ENCODE measurements at places on chromosomes 11 and 22.

- no peak for DNase-seq
Observed at GRCh38 chr22:26804911-26805539, 147.6 kb downstream of the MIAT start.

DNA sequence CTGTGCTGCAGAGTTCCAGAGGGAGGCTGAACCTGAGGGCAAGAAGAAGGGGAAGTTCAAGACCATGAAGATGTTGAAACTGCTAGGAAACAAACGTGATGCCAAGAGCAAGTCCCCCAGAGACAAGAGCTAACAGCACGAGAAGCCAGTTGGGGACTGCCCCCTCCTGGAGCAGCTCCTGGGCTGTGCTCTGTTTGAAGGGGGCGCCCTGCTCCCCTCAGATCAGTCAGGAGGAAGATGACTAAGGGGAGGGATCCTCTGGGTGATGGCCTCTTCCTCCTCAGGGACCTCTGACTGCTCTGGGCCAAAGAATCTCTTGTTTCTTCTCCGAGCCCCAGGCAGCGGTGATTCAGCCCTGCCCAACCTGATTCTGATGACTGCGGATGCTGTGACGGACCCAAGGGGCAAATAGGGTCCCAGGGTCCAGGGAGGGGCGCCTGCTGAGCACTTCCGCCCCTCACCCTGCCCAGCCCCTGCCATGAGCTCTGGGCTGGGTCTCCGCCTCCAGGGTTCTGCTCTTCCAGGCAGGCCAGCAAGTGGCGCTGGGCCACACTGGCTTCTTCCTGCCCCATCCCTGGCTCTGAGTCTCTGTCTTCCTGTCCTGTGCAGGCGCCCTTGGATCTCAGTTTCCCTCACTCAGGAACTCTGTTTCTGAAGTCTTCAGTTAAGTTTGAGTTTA lies 12.6 kb downstream of the C22orf23 start:
- peak; percentile 13 for DNase-seq

- DNase-seq: no peak
Observed at GRCh38 chr11:68988491-68988890, 7.7 kb upstream of the MRGPRD start.

DNA sequence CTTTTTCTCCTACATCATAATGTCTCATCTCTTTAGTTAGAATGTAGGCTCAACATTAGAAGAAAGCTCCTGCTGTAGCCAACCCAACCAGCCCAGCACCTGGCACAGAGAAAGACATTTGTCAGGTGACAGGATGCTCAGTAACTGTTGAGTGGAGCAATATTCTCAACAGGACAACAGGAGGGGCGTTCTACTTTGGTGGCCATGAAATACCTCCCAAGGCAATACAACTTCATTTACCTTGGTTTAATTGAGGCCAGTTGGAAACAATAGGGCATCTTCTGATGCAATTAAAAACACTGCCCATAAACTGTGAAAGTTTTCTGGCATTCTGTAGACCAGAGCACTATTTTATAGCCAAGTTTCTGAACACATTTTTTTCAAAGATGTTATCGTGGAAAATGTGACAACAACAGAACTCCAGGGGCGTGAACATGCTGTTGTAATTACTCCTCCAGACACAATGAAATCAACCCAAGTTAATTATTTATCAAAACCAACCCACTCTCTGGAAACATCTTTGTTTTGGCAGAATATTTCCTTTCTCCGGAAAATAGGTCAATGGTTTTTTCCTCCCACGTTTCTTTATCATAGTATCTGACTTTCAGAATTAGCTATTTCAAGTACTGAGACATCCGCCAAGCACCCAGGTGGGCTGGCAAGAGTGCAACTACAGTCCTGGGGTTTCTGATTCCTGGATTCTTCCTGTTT lies 538.1 kb downstream of the SOX6 start:
- no peak for DNase-seq

DNA sequence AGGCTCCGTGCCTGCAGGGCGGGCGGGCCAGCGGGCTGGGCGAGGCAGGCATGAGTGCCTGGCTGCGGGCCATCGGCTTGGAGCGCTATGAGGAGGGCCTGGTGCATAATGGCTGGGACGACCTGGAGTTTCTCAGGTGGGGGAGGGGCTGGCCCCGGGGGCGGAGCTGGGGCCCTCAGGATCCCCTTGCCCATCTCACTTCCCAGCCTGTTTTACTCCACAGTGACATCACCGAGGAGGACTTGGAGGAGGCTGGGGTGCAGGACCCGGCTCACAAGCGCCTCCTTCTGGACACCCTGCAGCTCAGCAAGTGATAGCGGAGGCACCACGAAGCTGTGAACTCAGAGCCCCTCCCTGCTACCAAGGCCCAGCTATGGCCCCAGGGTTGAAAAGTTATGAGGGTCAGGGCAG lies 5.9 kb downstream of the PHOX2A start:
- DNase-seq: peak; percentile 80

- DNase-seq: peak; percentile 47
Observed at GRCh38 chr11:70397336-70397982, 870 bp upstream of the CTTN start.

GRCh38 chr22:20431511-20432192 lies 6.0 kb downstream of the SCARF2 start:
- DNase-seq: no peak

- peak; percentile 70 for DNase-seq
Observed at GRCh38 chr11:35100013-35100383, 39.0 kb upstream of the CD44 start.

- no peak for DNase-seq
Observed at GRCh38 chr11:120211522-120212258, 858 bp downstream of the OAF start.

DNA sequence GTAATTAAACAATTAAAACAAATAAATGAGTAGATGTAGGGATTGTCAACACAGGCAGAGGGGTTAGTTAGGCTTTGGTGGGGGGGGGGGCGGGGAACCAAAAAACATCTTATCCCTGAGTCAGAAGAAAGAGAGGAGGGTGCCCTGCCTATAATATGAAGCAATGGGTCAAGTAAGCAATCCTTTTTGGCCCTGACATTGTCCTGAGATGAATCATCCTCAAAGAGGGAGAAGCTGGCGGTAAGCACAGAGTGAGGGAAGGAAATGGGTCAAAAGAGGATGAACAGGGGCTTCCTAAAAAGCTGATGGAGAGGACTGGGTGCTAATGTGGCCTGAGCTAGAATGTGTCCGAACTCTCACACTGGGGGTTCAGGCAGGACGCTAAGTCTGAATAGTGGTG lies 4.7 kb downstream of the OLFML1 start:
- peak; percentile 62 for DNase-seq

DNA sequence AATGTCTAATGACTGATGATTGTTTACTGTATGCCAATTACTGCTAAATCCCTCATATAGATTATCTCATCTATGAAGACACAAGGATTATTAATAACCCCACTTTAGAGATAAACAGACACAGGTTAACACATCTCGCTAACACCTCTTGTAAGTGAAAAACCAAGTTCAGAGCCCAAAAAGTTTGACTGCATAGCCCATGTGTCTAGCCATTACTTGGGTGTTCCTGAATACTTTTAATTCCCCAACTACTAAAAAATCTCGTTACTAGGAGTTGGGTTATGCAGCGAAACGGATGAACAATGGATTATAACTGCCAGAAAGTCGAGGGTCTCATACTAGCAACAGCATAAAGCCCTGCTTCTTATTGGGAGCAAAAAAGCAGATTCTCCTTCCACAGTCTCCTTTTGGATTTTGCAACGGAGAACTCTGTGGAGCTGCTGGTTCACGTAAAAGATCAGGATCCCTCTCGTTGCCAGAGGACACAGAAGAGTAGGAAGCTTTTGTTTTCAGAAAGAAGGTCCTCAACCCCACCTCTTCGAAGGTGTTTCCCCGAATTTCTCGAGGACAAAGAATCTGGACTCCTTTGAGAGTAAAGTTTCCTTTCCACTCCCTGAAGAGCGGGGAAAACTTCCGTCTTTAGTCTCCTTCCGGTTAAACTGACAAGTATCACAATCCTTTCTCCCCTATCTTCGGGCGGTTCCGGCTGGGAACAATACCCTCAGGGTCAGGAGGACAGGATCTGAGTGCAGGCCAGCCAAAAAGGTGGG lies 979 bp downstream of the ZBED5 start:
- DNase-seq: peak; percentile 32

- DNase-seq: no peak
Observed at GRCh38 chr22:26462051-26462450, 21.5 kb downstream of the HPS4 start.

DNA sequence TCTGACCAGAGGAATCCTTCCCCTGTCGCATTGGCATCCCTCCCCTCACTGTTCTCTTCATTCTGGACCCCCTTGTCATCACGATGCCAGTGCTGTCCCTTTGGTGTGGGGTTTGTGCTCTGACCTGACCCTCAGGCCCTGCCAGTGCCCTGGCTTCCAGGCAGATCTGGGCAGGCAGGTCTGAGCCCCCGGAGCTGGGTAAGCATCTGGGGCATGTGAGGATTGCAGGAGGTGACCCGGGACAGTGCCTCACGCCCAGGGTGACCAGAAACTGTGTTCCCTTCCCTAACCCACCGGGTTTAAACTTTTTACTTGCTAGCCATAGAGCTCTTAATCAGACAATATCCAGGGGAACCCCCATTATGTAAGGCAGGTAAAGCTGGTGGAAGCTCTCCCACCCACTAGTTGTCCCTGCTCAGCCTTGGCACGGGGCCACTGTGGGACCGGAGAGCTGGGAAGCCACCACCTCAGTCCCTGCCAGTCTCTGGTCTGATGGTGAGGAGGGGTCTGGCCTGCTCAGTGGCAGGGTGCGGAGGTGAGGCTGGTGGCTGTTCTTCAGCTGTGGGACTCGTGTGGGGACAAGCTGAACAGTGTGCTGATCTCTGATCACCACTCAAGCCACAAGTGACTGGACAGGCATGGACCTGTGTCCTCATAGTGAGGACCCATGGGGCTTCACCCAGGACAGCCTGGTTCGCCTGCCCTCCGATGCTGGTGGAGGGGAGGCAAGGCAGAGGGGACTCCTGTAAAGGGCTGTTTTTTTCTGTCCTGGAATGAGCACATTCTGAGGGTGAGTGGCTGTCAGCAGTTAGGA lies 38.0 kb downstream of the BCR start:
- no peak for DNase-seq

GRCh38 chr11:60078745-60079144 lies 9.7 kb upstream of the MS4A2 start:
- no peak for DNase-seq

GRCh38 chr11:121741761-121742361 lies 289.1 kb upstream of the SORL1-AS1 start:
- DNase-seq: peak; percentile 64

DNA sequence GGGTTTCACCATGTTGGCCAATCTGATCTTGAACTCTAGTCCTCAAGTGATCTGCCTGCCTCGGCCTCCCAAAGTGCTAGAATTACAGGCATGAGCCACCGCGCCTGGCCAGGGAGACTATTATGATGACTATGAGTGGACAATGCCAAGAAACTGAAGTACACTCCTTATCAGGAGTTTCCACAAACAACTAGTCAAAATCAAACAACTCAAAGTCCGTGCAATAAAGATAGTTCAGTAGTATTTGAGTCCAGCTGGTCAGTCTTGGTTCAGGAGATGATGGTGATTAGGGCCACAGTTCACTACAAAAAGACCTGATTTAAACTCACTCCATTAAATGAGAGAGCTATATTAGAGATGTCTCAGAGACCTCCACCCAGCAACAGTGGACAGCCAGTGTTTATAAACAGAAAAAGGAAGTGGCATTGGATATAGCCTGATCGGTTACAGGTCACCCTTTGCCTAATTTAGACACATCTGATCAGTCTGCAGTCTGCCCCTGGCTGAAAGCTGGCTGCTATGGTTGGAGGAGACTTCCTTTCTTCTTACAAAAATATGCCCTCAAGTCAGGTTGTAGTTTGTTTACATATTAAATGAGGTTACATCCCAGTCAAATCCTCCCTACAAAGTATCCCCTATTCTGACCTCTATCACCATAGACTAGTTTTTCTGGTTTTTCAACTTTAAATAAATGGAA lies 17.0 kb downstream of the CD3E start:
- DNase-seq: no peak

DNA sequence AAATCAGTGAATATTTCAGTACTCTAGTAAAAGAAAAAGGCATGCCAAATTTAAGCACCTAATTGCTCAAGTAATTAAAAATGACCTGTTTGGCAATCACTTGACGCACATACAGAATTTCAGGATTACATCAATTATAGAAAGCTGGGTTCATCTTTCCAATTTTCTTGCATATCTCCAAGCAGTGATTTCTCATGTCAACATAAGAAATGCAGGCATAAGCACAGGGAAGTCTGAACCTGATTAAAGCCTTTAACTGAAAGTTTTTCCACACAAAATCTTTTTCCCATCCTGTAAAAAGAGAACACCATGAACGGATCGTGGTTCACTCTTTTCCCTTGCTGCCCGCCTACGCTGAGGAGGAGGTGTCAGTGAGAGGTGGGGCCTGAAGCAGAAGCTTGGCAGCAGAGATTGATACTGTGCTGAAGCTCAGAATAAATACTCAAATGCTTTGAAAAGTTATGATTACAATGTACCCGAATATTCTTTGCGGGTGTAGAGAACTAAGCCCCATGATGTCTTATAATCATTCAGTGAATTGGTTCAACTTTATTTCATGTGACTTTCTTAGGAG lies 704.1 kb upstream of the CCDC90B start:
- DNase-seq: no peak

DNA sequence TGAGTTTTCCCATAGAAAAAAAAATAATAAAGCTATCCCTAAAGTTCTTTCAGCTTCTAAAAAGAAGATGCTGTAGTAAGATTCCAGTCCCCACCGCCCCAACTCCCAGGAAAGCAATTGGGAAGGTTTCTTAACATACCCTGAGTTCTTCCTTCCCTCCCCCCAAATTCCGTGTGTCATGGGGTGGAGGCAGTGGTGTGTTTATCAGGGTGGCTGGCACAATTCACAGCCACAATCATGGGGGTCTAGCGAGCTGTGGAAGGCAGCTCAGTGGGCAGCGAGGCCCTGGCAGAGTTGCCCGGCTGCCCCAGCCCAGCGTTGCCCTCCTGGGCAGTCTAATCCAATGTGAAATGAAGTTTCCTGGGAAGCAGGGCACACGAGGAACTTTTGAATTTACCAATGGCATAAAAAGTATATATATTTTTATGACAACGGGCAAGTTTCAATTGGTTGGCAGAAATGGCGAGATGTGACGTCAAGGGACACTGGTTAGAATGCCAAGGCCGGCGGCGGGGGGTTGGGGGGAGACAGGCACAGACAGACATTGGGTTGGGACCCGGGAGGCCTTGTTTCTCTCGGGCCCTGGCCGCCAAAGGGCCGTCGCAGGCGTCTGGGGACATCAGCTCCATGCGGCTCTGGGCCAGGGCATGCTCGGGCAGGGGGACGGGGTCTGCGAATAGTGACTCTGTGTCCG lies 80.7 kb upstream of the PPARA start:
- peak; percentile 70 for DNase-seq

GRCh38 chr11:58957922-58958321 lies 18.6 kb downstream of the GLYATL1 start:
- no peak for DNase-seq

- peak; percentile 30 for DNase-seq
Observed at GRCh38 chr11:91396236-91397133, 828.1 kb upstream of the FAT3 start.

Data from choroid plexus epithelial cell (primary cell).